ENCODE measurements at places on chromosomes 1 and 21.

- DNase-seq: peak; percentile 5
Observed at GRCh38 chr1:230940848-230941247, 37.8 kb downstream of the TTC13 start.

GRCh38 chr1:206430031-206430983 lies 40.0 kb upstream of the IKBKE start:
- peak; percentile 72 for DNase-seq

DNA sequence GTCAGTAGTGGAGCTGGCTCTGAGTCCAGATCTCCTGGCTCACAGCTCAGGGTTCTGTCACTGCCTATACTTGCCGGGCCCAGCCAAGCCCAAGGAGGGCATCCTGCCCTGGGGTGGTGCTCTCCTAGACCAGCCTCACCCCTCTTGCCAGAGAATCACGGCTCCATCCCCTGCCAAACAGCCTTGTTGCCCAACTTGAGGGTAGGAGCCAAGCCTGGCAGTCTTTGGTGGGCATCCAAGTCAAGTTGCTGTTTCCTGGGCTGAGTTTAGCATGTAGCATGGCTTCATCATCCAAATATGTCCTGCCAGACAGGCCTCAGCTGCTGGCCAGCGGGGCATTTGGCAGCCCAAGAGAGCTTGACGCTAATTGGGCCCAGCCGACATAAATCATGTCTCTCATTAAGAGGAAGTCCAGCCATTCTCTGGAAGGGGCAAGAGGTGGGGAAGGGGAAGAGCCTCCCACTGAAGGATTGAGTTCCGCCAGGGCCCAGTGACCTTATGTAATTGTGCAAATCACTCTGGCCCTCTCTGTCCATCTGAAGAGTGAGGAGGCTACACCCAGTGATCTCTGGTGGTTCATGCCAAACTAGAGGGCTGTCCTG lies 22.6 kb upstream of the TRABD2B start:
- DNase-seq: no peak

DNA sequence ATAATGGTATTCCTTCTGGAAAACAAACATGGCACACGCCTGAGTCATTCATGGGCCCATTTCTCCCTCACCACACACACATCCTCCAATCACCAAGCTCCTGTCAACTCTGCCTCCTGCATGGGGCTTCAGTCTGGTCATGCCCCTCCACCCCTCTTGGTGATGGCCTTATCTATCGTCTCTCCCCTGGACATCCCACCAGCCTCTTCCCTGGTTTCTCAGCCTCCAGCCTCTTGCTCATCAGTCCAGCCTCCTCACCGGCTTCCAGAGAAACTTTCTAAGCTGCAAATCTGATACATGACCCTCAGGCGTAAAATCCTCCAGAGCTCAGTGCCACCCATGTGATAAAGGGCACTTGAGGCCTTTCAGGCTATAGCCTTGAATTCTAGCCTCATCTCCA lies 243.9 kb downstream of the FOXD2 start:
- no peak for DNase-seq

GRCh38 chr1:196373798-196374197 lies 234.4 kb downstream of the KCNT2 start:
- no peak for DNase-seq

DNA sequence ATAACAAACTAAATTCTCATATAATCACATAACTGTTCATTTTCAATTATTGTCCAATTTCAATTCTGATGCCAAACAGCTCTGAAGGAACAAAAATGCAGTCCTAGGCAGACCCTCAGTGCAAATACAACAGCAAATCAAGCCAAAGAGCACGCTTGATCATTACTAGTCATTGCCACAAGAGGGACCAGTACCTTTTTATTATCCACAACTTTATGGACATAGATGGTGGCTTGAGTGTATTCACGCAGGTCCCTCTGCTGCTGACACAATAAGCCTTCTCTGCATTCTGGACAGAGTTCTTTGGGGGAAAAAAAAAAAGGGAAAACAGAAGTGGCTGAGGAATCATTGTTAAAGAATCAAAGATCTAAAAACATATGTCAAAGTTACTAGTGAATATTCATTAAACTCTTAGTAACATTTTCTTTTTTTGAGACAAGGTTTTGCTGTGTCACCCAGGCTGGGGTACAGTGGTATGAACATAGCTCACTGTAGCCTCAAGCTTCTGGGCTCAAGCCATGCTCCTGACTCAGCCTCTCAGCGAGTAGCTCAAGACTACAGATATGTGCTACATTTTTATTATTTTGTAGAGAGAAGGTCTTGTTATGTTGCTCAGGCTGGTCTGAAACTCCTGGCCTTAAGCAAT lies 34.3 kb upstream of the RAP1GAP start:
- DNase-seq: peak; percentile 48

- no peak for DNase-seq
Observed at GRCh38 chr1:212702672-212703071, 3.0 kb upstream of the BATF3 start.
